Activated B cell treated with CpG ODN at 0.5 μM for 24 hours (primary cell): ENCODE measurements at places on chromosomes 16 and 17. TPM values are rescaled to one million over a fixed set of nuclear protein-coding genes. Genes with fewer than 3 reads are reported as not detected.

TNK1 gene
- total RNA-seq: 3.5 and 5.8 TPM in 2 replicates

AURKB gene
- 1.7 and 3.0 TPM in 2 replicates for total RNA-seq

FGF11 gene
- total RNA-seq: 1.3 and 2.8 TPM in 2 replicates

METRNL gene
- total RNA-seq: 10.7 and 11.7 TPM in 2 replicates

GSE1 gene
- total RNA-seq: 37.8 and 48.3 TPM in 2 replicates

GINS2 gene
- total RNA-seq: 6.0 and 6.8 TPM in 2 replicates

GNAO1 gene
- total RNA-seq: 0.53 and 0.78 TPM in 2 replicates

TMIGD1 gene
- not detected in 2 replicates for total RNA-seq

P2RX5 gene
- total RNA-seq: 295 and 349 TPM in 2 replicates

SLC5A2 gene
- not detected in 2 replicates for total RNA-seq

GNG13 gene
- total RNA-seq: not detected in 2 replicates

TSPOAP1 gene
- 16.7 and 22.5 TPM in 2 replicates for total RNA-seq

HSPB9 gene
- total RNA-seq: not detected in 2 replicates

ZSCAN10 gene
- total RNA-seq: not detected in 2 replicates

IQCK gene
- total RNA-seq: 3.2 and 3.8 TPM in 2 replicates

OXLD1 gene
- 36.7 and 37.3 TPM in 2 replicates for total RNA-seq

ZKSCAN2 gene
- total RNA-seq: 8.3 and 10.3 TPM in 2 replicates

ODAD4 gene
- 0.56 and 1.1 TPM in 2 replicates for total RNA-seq

STRADA gene
- 72.5 and 80.2 TPM in 2 replicates for total RNA-seq

TBC1D3L gene
- total RNA-seq: 2.5 and 2.8 TPM in 2 replicates

IL21R gene
- total RNA-seq: 144 and 167 TPM in 2 replicates

UBE2Z gene
- total RNA-seq: 121 and 154 TPM in 2 replicates

TMEM235 gene
- not detected in 2 replicates for total RNA-seq

UNC13D gene
- total RNA-seq: 90.4 and 102 TPM in 2 replicates

CDH1 gene
- total RNA-seq: 8.2 and 10.7 TPM in 2 replicates

CCDC92B gene
- total RNA-seq: not detected in 2 replicates

TLCD3A gene
- total RNA-seq: 2.8 and 3.1 TPM in 2 replicates

TEKT5 gene
- not detected in 2 replicates for total RNA-seq

CD7 gene
- 0.32 and 0.42 TPM in 2 replicates for total RNA-seq

TAX1BP3 gene
- 15.1 and 16.4 TPM in 2 replicates for total RNA-seq

ZNF423 gene
- not detected in 2 replicates for total RNA-seq

CLCN7 gene
- total RNA-seq: 127 and 144 TPM in 2 replicates

TRIM72 gene
- total RNA-seq: 0.16 TPM in 1 of 2 replicates, not detected in the other

HSD11B2 gene
- 0.49 TPM in 1 of 2 replicates, not detected in the other for total RNA-seq

BICDL2 gene
- total RNA-seq: not detected in 2 replicates

PRAC1 gene
- total RNA-seq: not detected in 2 replicates

NOXO1 gene
- total RNA-seq: 0.37 and 0.73 TPM in 2 replicates

ABCC11 gene
- total RNA-seq: not detected in 2 replicates

EME1 gene
- 3.1 and 3.6 TPM in 2 replicates for total RNA-seq

ALDH3A2 gene
- 18.3 and 19.3 TPM in 2 replicates for total RNA-seq

FKBP10 gene
- total RNA-seq: 0.54 and 0.86 TPM in 2 replicates

POLR2A gene
- 148 and 162 TPM in 2 replicates for total RNA-seq

RNF157 gene
- total RNA-seq: 3.1 and 3.5 TPM in 2 replicates

TBC1D16 gene
- total RNA-seq: 2.6 and 3.4 TPM in 2 replicates

KRTAP2-3 gene
- total RNA-seq: not detected in 2 replicates

SLC38A8 gene
- not detected in 2 replicates for total RNA-seq

RUSF1 gene
- total RNA-seq: 58.6 and 59.7 TPM in 2 replicates

KRTAP4-3 gene
- total RNA-seq: not detected in 2 replicates

CSH2 gene
- total RNA-seq: not detected in 2 replicates

GP1BA gene
- not detected in 2 replicates for total RNA-seq

TMEM132E gene
- total RNA-seq: not detected in 2 replicates

CHST4 gene
- total RNA-seq: not detected in 2 replicates

VAT1 gene
- 34.4 and 38.5 TPM in 2 replicates for total RNA-seq

SLC6A4 gene
- not detected in 2 replicates for total RNA-seq
